ENCODE measurements at places on chromosomes 16 and 17. TPM values are rescaled to one million over a fixed set of nuclear protein-coding genes. Genes with fewer than 3 reads are reported as not detected.

Gene PSMC5
- 80.7 TPM for total RNA-seq

Gene PDPK1
- total RNA-seq = 18.4 TPM

Gene EVI2B
- total RNA-seq = 2.9 TPM

Gene SYT17
- total RNA-seq = 0.12 TPM

Gene TMEM235
- not detected for total RNA-seq

Gene HP
- 17.7 TPM for total RNA-seq

Gene WNK4
- 1.5 TPM for total RNA-seq

Gene SULT1A2
- total RNA-seq = 3.1 TPM

Gene MFAP4
- total RNA-seq = 188 TPM

Gene QRICH2
- 0.98 TPM for total RNA-seq

Gene HIC1
- 51.7 TPM for total RNA-seq

Gene FOXL1
- total RNA-seq = 2.7 TPM

Gene GP1BA
- not detected for total RNA-seq
